ENCODE measurements at places on chromosomes 4 and X. TPM values are rescaled to one million over a fixed set of nuclear protein-coding genes. Genes with fewer than 3 reads are reported as not detected.

The LNX1 gene
- total RNA-seq = 67.7 TPM

The SATL1 gene
- 1.2 TPM for total RNA-seq

The CSN1S1 gene
- 0.41 TPM for total RNA-seq

The CT45A5 gene
- not detected for total RNA-seq

The FAM3A gene
- total RNA-seq = 9.8 TPM

The ERAS gene
- not detected for total RNA-seq
